Effector memory CD8-positive, alpha-beta T cell (primary cell): ENCODE measurements at places on chromosomes 16 and 17.

- DNase-seq, result no peak
These were observed 119.6 kb upstream of the PMFBP1 start for GRCh38 chr16:72291531-72291981.

DNA sequence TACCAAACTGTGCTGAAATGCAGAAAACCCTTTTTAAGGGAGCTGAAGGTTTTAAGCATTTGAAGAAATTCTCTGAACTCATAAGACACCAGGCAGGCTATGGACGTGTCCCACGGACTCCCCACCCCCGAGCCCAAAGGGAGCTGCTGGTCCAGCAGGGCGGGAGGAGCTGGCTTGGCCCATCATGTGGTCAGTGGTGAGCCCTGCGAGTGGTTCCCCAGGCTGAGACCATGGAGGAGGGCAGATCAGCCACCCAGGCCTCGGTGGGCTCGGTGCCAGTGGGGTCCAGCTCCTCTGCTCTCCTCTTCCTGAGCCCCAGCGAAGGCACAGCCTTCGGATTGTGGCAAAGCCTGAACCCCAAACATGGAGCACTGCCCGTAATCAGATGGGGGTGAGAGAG, 27.0 kb downstream of the LGALS3BP start:
- DNase-seq, result no peak

DNA sequence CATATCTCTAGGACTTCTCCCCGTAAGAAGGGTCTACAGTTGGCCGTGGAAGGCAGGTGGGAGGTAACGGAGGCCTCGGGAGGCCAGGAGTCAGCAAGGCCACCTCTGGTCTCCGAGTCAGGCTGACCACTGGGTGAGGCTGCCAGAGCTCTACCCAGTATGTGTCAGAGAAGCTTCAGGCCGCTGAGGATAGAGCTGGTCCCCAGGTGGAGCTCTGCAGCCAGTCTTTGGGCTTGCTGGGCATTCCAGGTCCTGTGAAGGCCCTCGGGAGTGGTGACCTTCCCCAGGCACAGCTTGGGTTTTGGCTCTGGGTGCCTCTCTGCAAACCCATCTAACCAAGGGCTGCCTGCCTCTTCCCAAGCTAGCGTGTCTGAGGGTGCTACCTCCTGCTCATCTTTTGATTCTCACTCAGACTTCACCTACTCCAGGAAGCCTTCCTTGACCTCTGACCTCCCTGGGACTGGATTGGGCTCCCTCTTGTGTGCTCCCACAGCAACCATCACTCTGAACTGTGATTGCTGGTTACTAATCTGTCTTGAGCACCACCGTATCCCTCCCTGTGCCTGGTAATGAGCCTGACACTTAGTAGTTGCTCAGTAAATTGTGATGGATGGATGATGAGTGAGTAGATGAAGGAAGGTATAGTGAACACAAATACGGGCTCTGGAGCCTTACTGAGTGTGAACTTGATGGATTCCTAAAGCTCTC, 22.3 kb downstream of the RHBDL3 start:
- no peak for DNase-seq

DNA sequence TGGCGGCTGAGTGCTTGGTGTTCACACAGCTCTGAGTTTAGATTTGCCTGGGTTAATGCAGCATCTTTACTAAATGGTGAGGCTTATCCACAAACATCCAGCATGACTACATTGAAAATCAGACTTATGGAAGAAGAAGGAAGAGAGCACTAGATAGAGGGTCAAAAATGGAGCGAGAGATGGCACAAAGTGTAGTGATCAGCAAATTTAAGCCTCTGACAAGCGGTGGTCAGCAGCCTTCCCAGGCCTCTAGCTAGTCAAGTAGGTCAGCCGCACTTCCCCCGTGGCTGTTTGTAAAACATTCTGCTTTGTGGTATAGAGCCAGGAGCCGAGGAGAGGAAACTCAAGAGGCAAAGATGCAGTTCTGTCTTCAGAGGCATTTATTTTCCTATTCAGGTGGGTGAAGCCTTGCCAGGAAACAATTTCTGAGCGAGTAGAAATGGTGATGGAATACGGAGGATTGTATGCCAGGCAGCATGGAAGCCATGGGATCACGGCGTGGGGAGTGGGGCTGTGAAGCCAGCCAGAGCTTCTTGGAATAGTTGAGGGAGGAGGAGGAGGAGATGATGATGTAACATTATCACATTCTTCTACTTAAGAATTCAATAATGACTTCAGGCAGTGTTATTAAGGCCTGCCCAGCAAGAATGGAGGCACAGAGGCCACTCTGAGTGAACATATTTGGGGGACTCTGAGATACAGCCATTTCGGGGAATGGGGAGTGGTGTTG, 118.9 kb downstream of the MSI2 start:
- no peak for DNase-seq

DNA sequence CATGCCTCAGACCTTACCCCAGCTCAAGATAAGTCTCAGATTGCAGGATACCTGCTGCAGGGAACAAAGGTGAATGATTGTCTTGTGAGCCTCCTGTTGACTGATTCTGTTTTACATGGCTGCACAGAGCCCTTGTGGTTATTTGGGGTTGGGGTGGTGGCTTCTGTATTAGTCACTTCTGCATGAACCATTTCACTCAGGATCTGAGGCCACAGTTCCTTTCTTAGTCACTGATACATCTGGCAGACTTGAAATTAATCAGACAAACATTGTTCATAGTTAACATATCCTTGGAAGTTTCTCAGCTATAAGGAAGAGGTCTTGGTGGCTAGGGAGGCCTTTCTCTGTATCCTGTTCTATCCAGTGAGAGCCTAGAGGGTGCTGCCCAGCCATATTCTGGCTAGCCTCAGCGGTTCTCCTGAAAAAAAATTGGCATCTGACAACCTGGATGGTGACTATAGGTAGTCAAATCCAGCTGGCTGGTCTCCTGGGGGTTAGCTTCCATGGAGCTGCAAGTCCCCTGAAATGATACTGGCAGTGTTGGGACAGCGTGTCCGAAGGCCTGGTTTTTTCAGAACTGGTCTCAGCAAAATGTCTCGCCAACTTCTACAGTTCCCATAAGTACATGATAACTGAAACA, 8.4 kb upstream of the PLK1 start:
- DNase-seq, result no peak

DNA sequence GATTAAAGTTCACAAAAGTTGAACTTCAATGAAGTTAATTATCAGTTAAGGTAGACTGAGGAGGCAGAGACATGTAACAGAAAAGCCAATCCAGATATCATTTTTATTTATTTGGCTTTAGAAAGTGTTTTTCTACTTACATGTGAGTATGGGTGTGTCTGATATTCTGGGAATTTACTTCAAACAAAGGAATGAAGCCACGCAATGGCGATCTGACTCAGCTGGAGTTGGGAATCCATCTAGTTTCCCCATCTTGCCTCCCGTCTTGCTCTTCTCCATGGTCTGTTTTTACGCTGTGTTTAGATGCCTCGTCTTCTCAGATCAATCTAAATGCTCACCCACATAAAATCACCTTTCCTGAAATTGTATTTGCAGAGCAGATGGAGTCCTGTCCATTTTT, 1.7 kb upstream of the KCNJ16 start:
- no peak for DNase-seq

- DNase-seq, result no peak
These were observed 47.9 kb upstream of the TAOK1 start for GRCh38 chr17:29342158-29342765.

DNA sequence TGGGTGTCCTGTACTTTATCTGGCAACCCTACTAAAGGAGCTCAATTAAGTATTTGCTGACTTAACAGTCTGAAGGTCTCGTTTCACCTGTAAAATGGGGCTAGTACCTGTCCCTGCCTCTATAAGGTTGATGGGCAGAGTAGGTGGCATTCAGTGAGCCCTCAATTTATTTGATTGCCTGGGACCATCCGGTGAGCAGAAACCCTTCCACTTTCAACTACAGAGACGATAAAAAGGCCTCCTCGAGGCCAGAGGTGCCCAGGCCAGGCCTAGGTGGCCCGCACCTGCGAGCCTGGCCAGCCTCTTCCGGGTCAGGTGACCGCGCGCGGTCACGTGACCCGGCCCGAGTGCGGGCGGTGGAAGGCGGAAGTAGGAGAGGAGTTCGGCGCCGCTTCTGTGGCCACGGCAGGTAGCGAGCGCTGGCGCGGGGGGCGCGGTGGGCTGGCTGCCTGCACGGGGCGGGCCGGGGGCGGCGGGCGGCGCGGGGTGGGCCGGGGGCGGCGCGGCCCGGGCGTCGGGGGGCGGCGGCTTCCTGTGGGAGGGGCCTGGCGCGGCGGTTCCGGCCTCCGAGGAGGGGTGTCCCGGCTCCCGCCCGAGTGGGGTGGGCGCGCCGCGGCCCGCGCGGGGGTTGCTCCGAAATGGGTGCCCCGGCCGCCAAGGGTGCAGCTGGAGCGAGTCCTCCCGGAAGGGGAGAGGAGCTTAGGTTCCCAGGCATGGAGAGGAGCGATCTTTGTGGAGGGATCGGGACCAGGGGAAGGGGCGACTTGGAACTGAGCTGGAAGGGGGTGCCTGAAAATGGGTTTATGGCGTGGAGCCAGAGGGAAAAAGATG, at the start of gene WWP2:
TSS of gene WWP2 (plus strand) at position 350 of the 831 bp plus-strand sequence. CDS start 24,679 bp downstream, outside the sequence.
- DNase-seq, result peak; percentile 65

GRCh38 chr17:45143767-45144198, 4.5 kb upstream of the HEXIM1 start:
- no peak for DNase-seq

- DNase-seq, result peak; percentile 5
These were observed 28.0 kb upstream of the MAF start for GRCh38 chr16:79628501-79628975.

- DNase-seq, result no peak
These were observed 32.1 kb upstream of the SLC38A8 start for GRCh38 chr16:84074721-84075120.
